ENCODE measurements at places on chromosomes 7 and 10. TPM values are rescaled to one million over a fixed set of nuclear protein-coding genes. Genes with fewer than 3 reads are reported as not detected.

HMX3 gene
- not detected for polyA plus RNA-seq

SPAG6 gene
- polyA plus RNA-seq, result not detected

GPR26 gene
- not detected for polyA plus RNA-seq

GNGT1 gene
- polyA plus RNA-seq, result not detected

TMEM254 gene
- 10.7 TPM for polyA plus RNA-seq

IDI2 gene
- polyA plus RNA-seq, result not detected

SLC13A1 gene
- not detected for polyA plus RNA-seq

EPHA1 gene
- 0.10 TPM for polyA plus RNA-seq

NEUROD6 gene
- polyA plus RNA-seq, result not detected

OPN4 gene
- polyA plus RNA-seq, result not detected
